ENCODE measurements at places on chromosomes 3 and 15.

DNA sequence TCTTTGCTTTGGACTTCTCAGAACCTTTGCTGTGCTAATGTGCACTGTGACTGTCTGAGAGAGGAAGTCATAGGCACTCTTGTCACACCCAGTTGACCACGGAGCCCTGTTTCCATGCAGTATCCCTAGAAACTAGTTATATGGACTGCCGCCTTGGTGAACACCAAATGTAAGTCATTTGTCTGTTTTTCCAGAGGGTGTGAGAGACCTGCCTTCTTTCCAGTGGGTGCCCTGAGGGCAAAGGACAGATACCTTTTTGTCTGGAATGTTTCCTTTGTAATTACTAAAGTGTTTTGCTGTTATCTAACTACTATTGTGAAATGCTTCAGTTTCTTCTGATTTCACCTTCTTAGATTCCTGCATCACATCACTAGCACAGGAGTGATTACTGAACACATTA, 91.8 kb downstream of the LARS2 start:
- no peak for DNase-seq

GRCh38 chr3:149224736-149225594, 3.3 kb upstream of the CP start:
- no peak for DNase-seq

DNA sequence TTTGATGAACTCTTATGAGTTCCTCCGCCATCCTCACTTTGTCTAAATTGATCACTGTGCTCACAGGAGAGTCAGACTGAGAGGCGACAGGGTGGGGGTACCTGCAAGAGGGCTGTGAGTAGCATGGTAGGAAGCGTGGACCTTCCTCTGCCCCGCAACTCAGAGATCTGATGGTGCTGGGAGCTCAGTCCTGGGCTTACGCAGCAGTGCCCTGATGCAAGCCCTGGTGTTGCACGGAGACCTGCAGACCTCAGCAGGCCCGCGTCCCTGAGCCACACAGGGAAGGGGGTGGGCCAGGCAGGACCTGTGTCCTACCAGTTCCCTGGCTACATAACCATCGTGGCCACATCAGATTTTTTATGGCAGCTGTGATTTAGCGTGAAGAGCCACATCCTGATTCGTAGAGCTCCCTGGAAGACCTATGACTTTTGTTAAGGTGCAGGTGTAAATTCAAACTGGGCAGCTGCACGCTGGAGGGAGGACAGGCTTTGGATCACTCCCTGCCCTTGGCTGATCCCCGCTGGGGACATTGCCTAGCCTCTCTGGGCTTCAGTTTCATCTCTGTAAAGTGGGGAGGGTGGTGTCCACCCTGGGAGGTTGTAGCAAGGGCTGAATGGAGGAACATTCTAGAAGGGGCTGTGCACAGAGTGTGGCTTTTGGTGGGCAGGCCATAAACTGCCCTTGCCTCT, 176.1 kb downstream of the KLF13 start:
- no peak for DNase-seq

DNA sequence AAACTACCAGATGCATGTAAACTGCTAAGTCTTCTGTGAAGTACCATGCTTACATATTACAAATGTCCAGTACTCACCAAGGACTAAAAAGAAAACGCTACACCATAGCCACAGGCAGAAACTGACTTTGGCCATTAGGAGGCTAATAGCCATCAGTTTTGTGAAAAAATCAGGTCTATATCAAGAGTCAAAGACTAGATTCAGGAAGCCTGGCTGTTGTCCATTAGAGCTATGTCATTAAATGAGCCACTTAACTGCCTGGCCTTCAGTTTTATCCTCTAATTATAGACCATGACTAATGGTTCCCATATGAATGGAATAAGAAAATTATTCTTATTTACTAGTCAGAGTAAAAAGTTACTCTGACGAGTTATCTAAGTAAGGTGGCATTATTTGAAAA, 144.1 kb downstream of the VPS13C start:
- DNase-seq: no peak

- no peak for DNase-seq
Observed at GRCh38 chr3:72766866-72767265, 81.4 kb downstream of the SHQ1 start.

DNA sequence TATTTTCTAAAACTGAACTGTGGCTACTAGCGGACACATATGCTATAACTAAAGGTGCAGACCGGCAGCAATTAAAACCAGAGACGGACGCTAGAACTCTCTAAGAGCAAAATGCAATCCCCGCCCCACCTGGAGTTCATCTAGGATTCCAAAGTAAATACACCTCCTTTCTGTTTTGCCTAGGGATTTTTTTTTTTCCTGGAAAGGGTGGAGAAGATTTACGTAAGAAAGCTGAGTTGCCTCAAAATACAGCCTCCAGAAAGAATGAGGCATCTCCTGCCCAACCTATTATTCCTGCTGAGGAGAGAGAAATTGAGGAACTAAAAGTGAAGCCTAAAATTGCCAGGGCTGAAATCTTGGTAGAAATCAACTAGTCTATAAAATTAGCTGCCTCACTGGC, 150.2 kb downstream of the TP63 start:
- DNase-seq: no peak

GRCh38 chr15:68073576-68074288, 19.6 kb downstream of the PIAS1 start:
- DNase-seq: no peak

DNA sequence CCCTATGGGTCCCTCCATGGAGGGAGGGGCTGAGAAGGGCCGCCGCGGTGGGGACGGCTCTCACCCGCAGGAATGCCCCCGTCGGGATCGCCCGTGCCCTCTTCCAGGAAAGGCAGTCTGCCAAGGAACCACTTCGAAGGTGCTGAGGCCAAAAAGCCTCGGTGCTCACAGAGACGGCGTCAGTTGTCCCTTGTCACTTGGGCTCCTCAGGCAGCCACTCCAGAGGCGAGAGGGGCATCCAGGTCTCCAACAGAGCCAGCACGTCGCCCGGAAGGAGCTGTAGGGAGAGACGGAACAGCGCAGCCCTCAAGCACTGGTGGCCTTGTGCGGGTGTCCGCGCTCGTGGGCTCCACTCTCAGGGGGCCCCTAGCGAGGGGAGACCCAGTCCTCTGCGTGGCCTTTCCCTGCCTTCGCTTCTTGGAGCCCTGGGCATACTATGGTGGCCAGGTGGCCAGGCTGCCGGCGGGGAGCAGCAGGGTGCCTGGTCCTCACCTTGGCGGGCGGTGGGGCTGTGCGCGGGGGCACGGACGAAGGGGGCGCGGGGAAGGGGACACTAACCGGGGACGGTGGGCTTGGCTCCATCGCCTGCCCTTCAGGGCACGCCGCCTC, 994 bp downstream of the MESP1 start:
- DNase-seq: peak; percentile 15

DNA sequence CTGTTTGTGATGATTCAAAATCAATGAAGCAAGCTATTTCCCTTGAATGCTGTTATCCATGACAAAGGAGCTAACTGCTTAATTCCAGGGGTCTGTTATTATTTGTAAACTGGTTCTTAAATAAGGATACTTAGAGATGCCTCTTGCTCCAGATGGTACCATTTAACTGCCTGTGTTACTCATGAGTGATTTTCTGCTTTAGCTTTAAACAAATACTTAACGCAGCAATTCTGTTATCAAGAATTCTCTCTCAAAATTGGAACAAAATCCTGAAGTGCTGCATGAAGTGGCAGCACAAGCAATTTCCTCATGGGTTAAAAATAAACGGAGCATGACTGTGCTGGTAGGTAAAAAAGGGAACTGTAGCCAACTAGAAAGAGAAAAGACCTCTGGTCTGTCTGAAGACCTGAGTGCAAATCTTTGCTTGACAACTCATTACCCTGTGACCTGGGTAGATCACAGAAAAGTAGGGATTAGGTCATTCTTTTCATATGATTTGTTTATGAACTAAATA, 62.5 kb upstream of the GBE1 start:
- peak; percentile 72 for DNase-seq

GRCh38 chr15:85642065-85642692, 152.5 kb downstream of the KLHL25 start:
- no peak for DNase-seq

- DNase-seq: no peak
Observed at GRCh38 chr3:105162448-105162847, 204.3 kb upstream of the ALCAM start.

GRCh38 chr3:180808823-180809575, 103.5 kb upstream of the FXR1 start:
- no peak for DNase-seq

- no peak for DNase-seq
Observed at GRCh38 chr15:26049900-26050657, 187.0 kb upstream of the ATP10A start.

DNA sequence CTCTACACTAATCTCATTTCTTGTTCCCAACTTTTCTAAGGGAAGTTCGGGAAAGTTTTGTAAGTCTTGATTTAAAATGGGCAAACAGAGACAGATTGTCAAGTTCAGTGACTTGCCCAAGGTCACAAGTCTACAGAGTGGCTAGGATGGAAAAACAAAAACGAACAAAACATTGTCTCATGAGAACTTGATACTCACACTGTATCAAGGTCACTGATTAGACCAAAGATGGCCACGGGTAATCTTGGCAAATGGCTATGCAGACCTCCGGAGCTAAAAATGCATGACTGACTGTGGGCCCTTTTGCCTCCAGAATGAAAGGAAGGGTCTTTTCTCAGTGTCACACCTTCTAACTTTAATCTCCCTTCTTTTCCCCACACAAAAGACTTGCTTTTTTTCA, 460.9 kb downstream of the FOXP1 start:
- no peak for DNase-seq

DNA sequence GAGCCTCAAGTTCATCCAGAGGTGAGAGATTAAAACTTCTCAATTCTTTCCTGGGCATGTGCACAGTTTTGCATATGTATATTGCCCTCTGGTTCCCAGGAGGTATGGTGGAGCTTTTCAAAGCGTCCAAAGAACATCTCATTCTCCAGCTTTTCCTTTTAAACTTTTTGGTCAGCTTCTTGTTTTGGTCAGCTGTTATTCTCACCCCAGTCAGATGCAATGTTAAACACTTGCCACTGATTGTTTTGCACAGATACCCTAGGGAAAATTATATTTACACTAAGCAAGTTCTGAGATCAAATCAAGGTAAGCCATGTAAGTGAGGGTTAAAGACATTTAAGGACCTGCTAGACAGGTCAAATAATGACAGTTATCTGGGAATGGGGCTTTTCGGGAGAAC, 261.3 kb downstream of the EDEM1 start:
- DNase-seq: no peak

DNA sequence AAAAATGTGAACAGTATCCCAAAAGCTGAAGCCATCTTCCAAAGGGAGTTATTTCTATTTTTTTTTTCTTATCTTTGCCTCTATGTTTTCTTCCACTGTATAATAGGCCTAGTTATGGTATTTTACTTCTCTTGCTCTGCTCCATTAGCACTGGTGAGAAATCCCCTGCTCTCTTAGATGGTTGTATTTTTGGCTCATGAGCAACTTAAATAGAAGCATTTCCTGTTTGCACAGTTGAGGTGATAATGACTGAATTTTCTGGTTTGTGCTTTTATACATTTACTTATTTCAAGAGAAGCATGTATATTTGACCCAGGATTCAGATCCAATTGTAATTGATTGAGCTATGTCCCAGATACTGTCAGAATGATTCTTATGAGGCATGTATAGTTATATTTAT, 61.6 kb upstream of the CD200R1L start:
- no peak for DNase-seq

DNA sequence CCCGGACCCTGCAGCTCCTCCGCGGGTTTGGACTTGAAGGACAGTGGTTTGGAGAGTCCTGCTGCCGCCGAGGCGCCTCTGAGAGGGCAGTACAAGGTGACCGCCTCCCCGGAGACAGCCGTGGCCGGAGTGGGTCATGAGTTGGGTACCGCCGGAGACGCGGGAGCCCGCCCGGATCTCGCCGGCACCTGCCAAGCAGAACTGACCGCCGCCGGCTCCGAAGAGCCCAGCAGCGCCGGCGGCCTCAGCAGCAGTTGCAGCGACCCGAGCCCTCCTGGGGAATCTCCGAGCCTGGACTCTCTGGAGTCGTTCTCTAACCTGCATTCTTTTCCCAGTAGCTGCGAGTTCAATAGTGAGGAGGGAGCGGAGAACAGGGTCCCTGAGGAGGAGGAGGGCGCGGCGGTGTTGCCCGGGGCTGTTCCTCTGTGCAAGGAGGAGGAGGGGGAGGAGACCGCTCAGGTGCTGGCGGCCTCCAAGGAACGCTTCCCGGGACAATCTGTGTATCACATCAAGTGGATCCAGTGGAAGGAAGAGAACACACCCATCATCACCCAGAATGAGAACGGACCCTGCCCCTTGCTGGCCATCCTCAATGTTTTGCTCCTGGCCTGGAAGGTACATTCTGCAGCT, 634 bp downstream of the MINDY2 start:
- DNase-seq: no peak

DNA sequence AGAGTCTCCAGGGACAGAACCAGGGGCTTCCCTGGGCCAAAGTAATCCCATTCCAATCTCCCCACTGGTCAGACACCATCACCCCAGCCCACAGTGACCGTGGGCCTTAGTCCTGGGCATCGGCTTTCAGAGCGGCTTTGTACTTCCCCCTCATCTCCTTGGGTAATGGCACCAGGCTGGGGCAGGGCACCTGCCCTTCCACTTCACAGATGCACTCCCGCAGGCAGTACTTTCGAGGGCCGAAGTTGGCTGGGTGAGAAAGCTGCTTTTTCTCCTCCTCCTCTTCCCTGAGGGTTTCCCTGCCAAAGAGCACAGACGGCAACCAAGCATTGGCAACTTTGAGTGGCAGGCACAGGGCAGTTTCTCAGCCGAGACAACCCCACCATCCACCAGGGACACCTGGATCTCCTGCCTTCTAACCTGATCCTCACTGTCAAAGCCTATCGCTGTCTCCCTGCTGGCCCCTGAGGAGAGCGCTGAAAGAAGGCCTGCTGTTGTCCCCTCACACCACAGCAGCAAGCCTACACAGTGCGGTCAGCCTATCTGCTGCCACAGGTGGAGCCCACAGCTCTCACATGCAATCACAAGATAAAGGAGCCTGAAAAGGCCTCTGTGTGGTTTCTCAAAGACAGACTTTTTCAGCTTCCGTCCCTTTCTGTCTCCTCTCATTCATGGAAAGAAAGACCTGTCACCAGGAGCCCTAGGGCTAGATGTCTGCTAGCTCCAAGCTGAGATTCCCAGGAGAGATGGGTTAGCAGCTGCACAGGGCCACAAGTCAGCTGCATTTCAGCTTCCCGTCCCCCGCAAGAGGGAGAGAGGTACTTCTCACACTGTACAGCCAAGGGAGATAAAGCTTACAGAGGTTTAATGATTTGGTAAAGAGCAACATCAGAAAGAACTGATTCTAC, 12.5 kb downstream of the MRPS25 start:
- DNase-seq: no peak

DNA sequence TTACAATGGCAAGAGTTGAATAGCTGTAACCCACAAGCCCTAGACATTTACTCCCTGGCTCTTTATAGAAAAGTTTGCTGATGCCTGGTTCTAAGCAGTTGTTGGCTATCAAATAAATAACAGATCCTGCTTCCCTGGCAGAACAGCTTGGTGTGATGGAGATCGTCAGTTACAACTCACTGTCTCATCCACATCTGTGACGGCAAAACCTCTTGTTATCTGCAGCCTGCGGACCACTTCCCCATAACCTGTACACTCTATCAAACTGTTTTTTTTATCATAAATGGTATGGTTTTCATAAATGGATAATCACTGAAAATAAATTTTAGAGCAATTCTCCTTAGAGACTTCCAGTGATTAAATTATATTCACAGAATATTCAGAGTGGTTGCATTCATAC, 14.1 kb downstream of the ZDHHC3 start:
- DNase-seq: no peak

GRCh38 chr15:94607176-94607654, 375.9 kb downstream of the MCTP2 start:
- DNase-seq: no peak
